Stimulated activated CD8-positive, alpha-beta memory T cell treated with anti-CD3 and anti-CD28 coated beads, Interleukin-4, amount 100 ng/mL, for 4 hours (primary cell): ENCODE measurements at places on chromosomes 7 and 10.

DNA sequence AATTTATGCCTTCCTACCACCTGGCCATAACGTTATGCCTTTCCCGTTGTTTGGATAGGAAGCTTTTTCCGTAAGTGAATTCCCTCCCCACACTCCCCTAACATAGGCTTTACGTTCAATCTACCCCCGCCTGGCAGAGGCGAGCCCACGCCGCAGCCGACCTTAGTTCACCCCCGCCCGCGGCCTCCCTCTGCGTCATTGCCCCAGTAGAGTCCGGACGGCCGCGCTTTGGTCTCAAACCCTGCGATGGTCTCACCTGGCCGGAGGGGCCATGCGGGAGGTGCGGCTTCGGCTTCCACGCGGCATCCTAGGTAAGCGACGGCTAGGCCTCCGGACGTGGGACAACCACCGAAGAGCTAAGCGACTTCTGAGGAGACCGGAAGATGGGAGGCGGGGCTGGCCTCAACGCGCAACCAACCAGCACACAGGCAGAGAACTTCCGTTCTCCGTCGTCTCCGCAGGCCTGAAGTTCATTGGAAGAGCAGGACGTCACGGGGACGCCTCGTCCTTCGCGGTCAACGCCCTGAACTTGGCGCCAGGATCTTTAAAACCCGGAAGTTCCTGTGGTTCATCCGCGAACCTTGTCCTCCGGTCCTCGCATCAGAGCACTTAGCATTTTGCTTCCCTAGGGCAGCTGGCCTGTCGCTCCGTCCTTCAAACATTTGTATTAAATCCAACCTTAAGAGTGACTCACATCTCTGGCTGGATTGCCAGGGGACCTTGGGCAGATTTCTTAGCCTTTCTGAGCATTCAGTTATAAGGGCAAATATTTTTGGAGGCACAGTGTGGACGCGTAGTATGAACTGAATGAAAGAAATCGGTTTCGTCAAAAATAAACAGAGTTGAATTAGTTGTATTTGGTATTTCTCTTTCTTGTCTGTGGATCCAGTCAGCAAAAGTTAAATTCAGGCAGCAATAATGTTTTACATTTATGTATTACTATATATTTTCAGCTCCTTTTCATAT, at the start of gene CHCHD2:
Gene CHCHD2 (minus strand): TSS at position 369 of the 966 bp plus-strand sequence. CDS start 63 bp downstream, at position 306.
- DNase-seq, result peak; percentile 87

GRCh38 chr10:92222603-92223262, 68.1 kb downstream of the CPEB3 start:
- no peak for DNase-seq

DNA sequence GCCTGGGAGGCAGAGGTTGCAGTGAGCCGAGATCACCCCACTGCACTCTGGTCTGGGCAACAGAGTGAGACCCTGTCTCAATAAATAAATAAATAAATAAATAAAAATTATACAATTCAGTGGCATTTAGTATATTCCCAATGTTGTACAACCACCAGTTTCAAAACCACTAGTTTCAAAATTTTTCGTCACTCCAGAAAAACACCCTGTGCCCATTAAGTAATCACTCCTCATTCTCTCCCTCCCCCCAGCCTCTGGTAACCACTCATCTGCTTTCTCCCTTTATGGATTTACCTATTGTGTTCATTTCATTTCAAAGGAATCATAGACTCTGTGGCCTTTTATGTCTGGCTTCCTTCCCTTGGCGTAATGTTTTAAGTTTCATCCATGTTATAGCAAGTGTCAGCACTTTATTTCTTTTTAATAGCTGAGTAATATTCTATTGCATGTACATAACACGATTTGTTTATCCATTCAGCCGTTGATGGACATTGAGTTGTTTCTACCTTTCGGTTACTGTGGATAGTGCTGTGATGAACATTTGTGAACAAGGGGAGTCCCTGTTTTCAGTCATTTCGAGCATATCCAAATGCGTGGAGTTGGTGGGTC, 29.4 kb upstream of the GOLGA7B start:
- no peak for DNase-seq

DNA sequence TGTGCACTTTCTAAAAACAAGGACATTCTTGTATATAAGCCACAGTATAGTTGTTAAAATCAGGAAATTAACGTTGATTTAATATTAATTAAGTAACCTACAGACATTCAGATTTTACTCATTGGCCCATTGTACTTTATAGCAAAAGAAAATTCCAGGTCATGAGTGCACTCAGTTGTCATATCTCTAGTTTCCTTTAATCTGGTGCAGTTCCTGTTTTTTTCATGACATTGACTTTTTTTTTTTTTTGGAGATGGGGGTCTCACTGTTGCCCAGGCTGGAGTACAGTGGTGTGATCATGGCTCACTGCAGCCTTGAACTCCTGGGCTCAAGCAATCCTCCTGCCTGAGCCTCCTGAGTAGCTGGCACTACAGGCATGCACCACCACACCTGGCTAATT, 24.1 kb downstream of the R3HCC1L start:
- DNase-seq, result no peak

DNA sequence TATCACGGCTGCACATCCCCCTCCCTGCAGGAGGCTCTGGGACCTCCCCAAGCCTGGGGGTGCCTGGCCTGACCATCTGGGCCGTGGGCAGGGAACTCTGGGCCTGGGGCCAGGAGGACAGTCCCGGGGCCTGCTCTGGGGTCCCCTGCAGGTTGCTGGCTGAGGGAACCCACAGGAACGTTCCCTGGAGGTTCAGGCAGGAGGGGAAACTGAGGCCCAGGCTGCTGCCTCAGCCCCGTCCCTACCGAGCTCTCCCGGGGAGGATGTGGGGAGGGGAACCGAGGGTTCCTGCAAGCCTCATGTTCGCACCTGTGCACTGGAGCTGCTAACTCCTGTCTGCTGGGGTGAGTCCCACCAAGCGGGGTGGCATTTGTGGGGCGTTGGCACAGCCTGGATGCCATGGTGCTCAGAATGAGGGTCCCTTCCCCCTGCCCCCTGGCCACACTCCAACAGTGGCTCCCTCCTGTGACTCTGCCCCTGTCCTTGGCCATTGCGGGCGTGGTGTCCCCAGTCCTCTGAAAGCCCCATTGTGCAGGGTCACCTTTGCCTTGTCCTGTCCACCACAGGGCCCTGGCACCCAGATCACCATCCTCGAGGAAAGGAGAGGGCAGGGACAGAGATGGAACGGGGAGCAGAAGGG, 9.4 kb downstream of the ELFN1 start:
- no peak for DNase-seq

DNA sequence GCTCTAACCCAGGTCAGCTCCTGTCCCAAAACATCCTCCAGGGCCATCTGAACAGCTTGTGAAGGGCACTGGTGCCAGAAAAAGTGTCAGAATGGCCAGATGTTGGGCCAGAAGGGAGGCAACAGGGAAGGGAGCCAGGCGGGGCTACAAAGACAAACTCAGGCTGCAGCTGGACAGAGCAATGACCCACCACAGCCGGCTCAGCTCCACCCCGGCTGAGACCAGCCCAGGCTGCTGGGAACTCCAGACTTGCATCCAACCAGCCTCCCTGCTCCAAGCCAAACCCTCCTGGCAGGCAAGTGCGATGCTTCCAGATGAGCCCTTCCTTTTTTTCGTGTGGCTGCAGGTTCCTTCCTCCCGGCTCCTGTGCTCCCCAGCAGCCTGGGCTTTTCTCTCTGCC, 466.9 kb downstream of the PTPRN2 start:
- DNase-seq, result no peak

- no peak for DNase-seq
Observed at GRCh38 chr10:52420656-52421055, 106.6 kb downstream of the DKK1 start.

- no peak for DNase-seq
Observed at GRCh38 chr7:36283711-36284130, 105.9 kb upstream of the ANLN start.

DNA sequence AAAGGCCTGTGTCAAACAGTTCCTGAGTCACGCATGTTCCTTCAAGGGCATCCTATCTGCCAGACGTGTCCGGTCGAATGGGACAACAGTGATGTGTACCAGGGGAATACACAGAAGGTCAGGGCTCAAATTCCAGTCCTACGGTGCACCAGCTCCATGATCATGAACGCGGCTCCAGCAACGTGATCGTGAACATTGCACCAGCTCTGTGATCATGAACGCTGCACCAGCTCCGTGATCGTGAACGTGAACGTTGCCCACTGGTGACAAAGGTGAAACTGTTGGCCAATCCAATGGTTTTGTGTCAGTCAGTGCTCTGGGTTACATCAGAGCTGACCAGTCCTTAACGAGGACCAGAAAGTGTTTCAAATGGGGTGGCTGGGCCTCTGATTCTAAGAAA, 4.3 kb upstream of the PTPRN2 start:
- no peak for DNase-seq

DNA sequence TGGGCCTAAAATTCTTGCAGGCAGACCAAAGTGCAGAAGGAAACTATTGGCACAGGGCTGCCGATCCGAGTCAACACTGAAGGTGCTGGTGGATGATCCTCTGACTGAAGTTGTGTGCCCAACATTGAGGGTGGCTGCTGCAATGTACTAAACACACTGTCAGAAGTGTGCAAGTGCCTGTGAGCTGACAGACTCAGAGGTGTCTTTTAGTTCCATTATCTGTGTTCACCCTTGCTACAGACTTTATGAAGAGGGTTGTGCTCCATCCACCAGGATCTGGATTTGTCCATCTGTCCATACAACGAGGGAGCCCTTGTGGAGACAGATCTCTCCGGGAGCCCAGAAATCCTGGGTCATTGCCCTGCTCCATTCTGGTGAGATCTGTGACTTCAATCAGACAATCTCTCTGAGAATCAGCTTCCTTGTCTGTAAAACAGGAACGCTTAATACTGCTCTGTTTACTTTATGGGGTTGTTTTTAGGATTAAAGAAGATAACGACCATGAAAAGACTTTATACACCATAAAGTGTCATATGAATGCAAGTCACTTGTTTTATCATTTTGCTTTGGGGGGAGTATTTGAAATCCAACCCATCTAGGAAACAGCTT, 9.5 kb upstream of the TRPV6 start:
- DNase-seq, result no peak

DNA sequence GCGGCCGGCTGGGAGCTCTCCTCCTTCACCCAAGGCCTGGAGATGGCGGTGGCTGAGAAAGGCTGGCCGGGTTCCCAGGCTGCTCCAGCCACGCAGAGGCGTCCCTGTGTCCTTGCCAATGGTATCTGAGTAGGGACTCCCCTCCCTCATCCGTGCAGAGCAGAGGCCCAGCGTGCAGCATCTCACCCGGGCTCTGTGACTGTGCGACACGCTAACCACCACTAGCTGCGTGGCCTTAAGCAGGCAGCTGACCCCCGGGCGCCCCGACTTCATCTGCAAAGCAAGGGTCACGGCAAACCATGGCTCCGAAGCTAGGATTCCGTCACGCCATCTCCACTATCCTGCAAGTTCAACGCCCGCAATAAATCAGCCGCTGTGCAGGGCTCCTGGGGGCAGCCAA, 47.2 kb upstream of the TNRC18 start:
- DNase-seq, result no peak
